NCI-H1436 (cell line): ENCODE measurements at places on chromosomes 3 and 15.

GRCh38 chr3:151999936-152000335 is 126.5 kb downstream of the SUCNR1 start:
- no peak for DNase-seq

DNA sequence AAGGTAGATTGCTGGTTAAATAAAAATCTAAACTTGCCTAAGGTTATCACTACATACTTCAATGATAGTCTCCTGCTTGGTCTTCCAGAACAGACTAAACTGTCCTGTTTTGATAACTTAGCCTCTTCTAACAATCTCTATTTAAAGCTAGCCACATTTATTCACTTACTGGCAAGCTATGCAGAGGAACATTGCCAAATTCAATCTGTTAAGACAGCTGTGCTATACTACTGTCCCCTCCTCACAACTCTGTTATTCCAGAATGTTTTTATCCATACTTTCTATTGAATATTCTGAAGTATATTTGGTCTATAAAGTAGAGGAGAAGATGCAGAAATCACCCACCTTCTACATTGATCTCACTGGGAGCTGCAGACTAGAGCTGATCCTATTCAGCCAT is 594.0 kb upstream of the CCDC54 start:
- no peak for DNase-seq

DNA sequence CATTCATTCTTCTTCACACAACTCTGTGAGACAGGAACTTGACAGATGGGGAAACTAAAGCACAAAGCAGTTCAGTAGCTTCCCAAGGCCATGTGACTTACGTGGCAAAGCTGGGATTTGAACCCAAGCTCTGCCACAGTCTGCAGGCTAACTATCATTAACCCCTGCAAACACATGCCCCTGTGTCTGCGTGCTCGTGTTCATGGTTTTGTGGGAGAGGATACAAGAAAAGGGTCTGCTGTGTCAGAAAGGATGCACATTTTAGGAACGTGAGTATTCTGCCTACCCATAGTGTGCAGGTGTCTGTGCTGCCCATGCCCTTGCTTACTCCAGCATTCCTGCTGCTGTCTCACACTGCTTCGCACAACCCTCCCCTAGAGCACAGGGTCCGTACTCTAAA is 137.0 kb downstream of the CHDH start:
- no peak for DNase-seq

- DNase-seq = no peak
Measured at GRCh38 chr3:121998611-121999473, 23.2 kb downstream of the ILDR1 start.

DNA sequence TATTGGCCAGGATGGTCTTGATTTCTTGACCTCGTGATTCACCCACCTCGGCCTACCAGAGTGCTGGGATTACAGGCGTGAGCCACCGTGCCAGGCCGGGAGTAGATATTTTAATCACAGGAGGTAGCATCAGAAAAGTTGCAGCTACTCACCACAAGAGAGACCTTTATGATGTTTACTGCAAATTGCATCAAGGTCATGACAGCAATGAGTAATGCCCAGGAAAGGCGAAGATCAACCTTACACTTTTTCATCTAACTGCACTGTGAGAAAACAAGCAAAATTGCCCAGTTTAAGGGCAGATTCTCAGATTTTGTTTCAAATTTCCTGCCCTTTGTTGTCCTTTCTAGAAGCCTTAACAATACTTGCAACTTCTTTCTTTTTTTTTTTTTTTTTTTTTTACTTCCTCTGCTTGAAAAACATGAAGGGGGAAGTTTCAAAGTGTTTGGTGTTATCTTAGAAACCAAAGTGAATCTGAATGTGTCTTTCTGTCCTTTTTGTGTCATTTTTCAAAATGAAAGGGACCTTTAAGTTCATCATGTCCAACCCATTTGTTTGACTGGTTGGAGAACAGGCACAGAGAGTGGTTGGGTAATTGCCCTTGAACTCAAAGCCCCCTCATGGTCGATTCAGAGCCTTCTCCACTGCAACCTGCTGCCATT is 25.0 kb downstream of the TGFBR2 start:
- DNase-seq = no peak

- no peak for DNase-seq
Measured at GRCh38 chr3:49465270-49466034, 4.6 kb upstream of the DAG1 start.

- no peak for DNase-seq
Measured at GRCh38 chr3:123881771-123882170, 2.4 kb downstream of the MYLK start.

DNA sequence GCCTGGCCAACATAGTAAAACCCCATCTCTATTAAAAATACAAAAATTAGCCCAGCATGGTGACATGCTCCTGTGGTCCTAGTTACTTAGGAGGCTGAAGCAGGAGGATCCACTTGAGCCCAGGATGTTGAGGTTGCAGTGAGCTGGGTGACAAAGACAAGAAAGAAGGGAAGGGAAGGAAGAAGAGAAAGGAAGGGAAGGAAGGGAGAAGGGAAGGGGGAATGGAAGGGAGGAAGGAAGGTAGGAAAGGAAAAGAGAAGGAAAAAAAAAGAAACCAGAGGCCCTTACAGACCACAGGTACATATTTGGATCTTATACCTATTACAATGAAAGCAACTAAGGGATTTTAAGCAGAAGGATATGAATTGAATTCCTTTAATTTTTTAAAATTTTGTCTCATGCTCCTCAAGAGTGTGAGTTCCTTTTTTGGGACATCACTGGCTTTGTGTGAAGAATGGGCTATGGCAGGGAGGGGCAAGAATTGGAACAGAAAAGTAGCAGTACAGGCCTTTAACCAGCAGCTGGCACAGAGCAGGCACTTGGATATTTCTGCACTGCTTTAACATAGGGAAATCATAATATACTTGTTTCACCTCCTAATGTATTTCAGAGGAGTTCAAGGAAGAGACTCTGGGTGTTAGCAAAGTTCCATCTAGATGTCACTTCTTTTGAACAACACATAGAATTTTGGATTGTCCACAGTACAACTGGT is 7.9 kb downstream of the RAB27A start:
- no peak for DNase-seq

GRCh38 chr3:129002573-129003569 is 1.8 kb downstream of the EFCC1 start:
- DNase-seq = no peak

DNA sequence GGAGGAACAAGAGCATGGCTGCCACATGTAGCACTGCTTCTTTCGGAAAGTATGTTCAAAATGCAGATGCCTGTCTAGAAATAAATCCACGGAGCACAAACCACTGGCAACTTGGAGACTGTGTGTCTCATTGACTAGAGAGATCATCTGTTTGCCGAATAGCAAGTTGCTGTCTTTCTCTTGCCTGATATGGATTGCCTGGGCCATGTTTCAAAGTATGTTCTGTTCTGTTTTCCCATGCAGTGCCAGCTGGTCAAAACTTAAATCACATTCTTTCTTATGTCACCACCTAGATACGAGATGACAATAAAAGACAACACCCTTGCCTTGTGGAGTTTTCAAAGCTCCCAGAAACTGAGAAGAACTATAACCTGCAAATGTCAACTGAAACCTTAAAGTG is 318.9 kb downstream of the RYR3 start:
- DNase-seq = no peak
